Left hindlimb (tissue), 1 donor: ENCODE measurements at places on chromosomes 2 and 18.

DNA sequence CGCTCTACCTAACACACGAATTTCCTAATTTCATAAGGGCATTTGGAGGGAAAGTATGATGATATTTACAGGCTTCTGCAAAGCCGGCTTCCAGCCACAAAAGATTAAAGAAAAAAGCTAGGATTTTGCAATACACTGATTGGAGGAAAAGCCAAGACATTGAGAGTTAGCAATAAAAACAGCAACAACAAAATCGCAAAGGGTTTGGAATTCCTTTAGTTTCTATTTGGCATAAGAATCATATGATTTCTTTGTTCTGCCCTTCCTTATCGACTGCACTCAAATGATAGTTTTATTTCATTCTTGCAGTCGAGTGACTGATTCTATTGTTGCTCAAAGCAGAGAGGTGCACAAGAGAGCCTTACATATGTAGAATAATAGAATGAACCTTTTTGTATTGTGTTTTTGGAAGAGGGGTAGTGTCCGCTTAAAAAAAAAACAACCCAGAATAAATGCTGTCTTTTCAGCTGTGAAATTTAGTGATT, 3.9 kb upstream of the ZNF532 start:
- DNase-seq, result no peak

- DNase-seq, result no peak
These were observed 129.3 kb downstream of the MBP start for GRCh38 chr18:77003316-77003715.

DNA sequence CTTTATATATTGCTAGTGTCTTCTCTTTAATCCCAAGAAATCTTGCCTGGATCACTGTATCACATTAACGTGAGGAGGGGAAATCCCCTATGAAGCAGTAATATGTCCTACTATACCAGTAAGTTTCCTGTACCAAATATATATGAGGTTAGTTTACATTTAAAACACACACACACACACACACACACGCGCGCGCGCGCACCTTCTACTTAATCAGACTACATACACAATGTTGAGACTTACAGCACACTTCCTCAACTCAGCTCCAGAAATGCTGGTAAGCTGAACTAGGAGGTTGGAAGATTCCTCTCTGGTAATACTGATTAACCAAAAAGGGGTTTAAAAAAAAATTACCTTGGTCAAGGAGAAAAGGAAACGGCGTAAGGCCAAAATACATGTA, 49.3 kb downstream of the USP34 start:
- DNase-seq, result no peak

GRCh38 chr2:110950281-110950680, 170.4 kb upstream of the BCL2L11 start:
- DNase-seq, result no peak

GRCh38 chr2:54653572-54654204, 69.8 kb upstream of the EML6 start:
- DNase-seq, result no peak

DNA sequence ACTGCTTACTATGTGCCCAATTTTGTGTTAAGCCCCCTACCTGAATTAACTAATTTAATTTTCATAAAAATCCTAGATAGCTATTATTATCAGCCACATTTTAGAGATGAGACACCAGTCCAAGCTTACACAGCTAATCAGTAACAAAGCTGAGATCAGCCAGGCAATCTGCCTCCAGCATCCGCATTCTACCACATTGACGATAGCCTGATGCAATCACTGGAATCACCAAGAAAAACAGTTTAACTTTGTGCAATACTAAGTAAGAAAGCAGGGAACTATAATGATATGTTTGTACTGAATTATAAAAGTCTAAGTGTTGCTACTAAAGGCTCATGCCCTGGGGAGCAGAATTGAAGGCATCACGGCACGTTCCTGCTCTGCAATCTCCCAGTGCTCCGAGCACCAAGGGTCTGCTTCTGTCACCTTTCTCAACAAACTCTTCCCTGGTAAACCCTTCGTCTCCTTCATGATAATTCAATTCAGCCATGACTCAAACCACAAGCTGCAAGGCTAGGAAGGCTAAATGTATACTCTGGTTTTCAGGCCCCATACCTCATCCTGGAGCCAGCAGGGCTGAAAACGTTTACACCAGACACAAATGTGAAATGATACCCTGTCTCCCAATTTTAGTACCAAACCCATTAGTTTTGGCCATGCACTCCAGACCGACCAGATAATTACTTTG, 19.4 kb downstream of the KANSL3 start:
- no peak for DNase-seq

DNA sequence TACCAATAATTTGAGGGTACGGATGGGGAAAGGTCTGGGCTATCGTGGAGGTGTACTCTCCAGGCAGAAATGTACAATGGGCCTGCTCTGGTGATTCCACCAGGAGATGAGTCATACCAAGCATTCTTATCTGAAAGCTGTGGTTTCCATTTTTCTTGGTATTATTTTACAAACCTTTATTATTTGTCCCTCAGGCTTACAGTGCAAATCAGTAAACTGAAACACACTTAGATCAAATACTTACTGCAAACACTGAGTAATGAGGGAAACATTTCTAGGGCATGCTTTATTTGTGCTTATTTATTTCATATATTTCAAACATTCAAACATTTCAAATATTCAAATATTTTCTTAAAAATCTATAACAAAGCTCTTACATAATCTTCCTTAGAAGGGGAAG, 319.8 kb downstream of the RND3 start:
- no peak for DNase-seq

- no peak for DNase-seq
These were observed 158.5 kb upstream of the SH3BP4 start for GRCh38 chr2:234793212-234793785.

- DNase-seq, result no peak
These were observed 50.2 kb upstream of the CHST9 start for GRCh38 chr18:27235218-27235870.

DNA sequence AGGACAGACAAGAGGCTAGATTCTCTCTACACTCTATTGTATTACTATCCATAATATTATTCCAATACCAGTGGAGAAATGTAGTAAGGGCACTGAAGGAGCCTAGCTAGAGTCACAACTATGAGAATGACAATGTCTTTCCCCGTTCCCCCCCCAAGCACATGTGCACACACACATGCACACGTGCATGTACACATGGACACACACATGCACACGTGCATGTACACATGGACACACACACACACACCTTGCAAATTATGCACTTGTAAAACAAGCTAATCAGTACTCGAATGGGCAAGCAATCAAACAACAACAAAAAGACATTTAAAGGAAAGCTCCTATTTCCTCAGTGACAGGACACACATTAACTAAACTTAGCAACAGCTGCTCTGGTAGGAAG, 65.2 kb downstream of the INSIG2 start:
- no peak for DNase-seq

GRCh38 chr2:126686841-126687485, 31.0 kb downstream of the GYPC start:
- DNase-seq, result no peak

DNA sequence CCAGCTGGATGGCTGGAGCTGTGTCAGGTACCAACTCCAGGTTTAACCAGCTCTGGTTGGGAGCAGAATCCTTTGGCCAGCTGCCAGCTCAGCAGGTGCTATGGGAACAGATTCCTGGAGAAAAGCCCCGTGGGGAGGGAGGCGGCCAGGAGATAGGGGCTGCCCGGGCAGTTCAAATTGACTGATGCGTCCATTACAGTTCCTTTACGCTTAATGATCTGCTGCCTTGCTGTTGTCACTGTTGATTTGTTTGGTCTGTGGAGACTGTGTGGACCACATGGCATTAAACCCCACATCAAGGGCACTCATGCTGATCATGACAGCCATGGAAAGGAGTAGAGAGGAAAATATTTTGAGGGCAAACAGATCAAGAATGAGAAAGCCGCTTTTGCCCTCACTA, 200.0 kb downstream of the TSN start:
- no peak for DNase-seq

DNA sequence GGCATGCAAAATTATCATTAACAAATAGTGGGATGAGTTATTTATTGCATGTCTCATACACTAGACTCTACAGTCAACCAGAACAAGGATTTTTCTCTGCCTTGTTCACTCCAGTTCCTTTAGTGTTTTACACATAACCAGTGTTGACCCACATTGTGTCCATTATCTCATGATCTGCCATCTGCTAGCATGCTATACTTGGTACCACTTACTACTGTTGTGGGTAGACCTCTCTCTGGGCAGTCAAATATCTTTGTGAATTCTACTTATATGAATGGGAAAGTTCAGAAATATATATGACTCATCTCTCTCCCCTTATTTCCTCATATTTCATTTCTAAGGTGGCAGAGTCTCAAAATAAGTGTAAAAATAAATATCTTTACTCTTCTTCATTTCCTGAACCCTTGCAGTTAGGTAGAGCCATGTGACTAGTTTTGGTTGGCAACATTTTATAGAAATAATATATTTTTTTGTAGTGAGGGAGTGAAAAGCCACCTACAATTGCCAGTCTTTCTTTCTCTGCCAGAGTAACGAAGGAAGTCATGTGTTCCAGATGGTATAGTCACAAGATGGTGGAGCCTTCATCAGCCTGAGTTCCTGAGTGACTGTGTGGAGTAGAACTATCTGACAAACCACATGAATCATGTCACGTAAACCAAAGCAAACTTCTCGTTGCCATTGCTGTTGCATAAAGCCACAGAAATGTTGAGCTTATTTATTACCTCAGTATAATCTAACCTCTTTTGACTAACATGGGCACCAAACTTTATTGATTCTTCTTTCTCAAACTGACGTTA, 704.0 kb downstream of the RNF144A start:
- no peak for DNase-seq

GRCh38 chr2:68992341-68992740, 17.9 kb downstream of the GKN1 start:
- DNase-seq, result no peak

DNA sequence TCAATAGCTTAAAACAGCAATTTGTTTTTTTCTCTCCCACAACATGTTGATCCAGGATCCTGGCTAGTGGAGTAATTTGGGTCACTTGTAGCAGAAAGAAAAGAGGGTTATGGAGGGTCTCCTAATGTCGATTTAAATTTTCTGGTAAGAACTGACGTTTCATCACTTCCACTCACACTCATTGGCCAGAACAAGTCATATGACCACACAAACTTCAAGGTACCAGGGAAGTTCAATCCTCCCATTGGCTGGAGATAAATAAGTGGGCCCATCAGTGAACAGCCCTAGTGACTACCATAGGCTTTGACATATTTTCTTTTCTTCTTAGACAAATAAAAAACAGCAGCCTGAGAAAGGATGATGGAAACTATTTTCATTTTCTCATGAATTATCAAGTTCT, 8.3 kb upstream of the TMEM131 start:
- DNase-seq, result no peak

- no peak for DNase-seq
These were observed 934.1 kb upstream of the KLHL29 start for GRCh38 chr2:22450831-22451230.

DNA sequence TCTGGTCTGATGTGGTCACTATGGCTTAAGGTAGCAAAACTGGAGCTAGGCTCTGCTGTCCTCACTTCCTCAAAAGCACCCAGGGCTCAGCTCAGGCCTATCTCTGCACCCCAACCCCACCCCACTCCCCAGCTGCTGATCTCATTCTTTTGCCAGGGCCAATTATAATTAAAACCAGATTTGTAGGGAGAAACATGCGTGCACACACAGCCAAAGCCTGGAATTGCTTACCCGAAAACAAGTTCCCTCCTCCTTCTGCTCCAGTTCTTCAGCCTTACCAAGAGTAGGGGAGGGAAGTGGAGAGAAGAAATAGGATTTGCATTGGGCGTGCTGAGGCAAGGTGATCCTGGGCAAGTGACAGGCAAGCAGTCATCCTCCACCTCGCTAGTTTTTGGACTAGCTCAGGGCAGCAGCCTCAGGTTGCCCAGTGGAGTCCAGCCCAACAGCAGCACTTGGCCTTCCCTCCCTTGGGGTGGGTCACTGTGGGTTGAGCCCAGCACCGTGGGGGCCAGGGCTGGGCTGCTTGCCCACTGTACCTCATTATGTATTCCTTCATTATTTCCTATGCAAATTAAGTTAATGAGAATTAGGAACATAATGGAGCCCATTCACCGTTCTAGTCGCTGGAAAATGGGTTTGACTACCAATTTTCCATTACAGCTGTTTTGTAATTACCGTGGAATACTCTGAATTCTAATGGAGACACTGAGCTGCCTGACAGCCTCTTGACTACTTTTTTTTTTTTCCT, 199.1 kb upstream of the CELF4 start:
- DNase-seq, result no peak

GRCh38 chr2:70014959-70015358, 53.5 kb upstream of the ASPRV1 start:
- DNase-seq, result no peak

DNA sequence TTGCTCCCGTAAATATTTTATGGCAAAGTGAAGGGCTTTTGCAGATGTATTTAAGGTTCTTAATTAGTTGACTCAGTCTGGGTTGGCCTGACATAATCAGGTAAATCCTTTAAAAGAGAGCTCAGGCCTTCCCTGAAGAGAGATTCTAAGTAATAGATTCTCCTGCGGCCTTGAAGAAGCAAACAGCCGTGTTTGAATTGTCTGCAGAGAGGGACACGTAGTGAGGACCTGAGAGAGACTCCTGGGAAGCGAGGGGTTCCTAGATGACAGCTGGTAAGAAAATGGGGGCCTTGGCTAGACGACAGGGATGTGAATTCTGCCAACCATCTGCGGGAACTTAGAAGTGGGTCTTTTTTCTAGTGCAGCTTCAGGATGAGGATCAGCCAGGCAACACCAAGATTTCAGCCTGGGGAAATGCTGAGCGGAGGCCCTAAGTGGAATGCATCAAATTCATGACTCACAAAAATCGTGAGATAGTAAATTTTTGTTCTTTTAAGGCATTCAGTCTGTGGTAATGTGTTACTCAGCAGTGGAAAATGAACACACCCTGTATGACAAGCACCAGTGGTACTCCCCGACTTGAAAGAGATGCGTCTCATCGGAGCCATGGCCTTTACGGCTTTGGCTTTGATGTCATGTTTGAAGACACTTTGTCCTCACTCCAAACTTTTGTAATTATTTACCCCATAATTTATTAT, 62.1 kb upstream of the SMIM21 start:
- DNase-seq, result no peak

DNA sequence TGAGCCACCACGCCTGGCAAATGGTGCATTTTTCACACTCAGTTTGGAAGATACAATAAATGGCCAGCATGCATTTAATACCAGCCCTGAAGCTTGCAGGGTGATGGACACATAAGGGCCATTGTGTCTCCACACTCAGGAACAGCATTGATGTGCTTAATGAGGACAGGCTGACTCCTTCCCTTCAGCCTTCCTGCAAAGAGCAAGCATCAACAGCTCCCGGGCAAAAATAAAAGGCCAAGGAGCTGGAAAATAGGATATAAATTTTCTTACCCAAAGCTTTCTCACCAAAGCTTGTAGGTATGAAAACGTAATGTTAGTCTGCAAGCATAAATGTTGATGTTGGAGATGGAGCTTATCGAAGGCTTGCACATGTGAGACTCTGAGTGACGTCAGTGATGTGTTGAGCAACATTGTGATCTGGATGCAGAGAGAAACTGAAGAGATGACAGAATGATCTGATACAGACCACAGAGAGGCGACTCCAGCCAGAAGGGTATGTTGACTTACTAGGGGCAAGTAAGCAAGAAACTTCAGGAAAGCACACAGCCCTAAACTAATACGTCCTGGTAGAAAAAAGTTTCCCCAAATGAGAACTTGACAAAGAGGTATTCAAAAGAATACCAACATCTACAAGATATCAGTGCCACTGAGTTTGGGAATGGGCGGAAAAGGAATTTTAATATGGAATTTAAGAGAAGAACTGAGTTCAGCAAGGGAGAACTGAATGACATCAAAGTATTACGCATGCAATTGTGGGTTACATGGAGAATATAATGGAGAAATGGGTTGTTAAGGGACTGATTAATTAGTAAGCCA, 256.5 kb downstream of the TGIF1 start:
- DNase-seq, result no peak

- DNase-seq, result no peak
These were observed 74.1 kb downstream of the GALR1 start for GRCh38 chr18:77323640-77324299.
